ENCODE measurements at places on chromosomes 16 and 17.
A peak's percentile ranks its signal among the peaks of the same experiment; 100 is the strongest.

DNA sequence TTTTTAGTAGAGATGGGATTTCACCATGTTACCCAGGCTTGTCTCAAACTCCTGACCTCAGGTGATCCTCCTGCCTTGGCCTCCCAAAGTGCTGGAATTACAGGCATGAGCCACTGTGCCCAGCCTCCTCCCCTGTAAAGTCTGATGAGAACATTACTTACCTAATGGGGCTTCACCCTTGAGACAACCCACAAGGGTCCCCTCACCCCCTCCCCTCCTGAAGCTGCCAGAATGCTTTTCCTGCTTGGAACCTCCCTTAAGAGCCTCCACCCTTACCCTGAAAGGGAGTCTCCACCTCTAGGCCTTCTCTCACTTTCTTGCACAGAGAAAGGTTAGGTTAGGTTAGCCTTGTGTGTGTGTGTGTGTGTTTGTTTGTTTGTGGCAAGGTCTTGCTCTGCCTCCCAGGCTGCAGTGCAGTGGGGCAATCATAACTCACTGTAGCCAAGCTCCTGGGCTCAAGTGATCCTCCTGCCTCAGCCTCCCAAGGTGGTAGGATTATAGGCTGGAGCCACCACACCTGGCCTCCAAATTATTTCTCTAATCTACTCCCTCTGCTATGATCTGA lies 8.9 kb downstream of the SLC5A11 start:
- no peak for DNase-seq

- DNase-seq = no peak
Observed at GRCh38 chr17:65195716-65196115, 58.5 kb downstream of the RGS9 start.

GRCh38 chr16:35510701-35511100 lies 2051.3 kb downstream of the TP53TG3F start:
- DNase-seq = no peak

DNA sequence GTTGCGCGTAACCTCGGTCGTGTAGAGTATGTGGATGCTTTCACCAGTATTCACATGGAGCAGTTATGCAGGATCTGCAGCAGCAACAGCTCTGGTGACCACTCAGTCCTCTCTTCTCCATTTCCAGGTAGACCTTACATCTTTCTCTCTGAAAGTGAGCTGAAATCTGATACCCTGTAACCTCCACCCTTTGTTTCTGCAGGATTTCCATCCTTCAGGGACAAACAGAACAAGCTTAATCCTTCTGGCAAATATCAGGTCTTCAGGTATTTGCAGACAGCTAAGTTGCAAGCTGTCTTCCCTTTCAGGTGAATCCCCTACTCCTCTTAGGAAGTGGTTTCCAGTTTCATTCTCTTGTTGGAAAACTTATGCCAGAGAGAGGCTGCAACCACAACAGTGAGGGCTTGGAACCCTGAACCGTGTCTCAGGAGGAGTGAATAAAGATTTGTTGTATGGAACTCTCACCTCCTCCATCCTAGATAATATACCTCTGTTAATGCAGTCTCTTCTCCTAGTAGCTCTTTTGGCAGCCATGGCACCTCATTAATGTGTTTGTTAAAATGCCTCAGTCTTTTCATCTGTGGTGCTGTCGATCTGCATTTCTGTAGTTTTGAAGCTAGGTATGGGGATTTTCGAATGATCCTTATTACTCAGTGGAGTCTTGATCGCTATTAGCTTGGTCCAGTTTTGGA lies 172.5 kb downstream of the PRKCA start:
- no peak for DNase-seq

DNA sequence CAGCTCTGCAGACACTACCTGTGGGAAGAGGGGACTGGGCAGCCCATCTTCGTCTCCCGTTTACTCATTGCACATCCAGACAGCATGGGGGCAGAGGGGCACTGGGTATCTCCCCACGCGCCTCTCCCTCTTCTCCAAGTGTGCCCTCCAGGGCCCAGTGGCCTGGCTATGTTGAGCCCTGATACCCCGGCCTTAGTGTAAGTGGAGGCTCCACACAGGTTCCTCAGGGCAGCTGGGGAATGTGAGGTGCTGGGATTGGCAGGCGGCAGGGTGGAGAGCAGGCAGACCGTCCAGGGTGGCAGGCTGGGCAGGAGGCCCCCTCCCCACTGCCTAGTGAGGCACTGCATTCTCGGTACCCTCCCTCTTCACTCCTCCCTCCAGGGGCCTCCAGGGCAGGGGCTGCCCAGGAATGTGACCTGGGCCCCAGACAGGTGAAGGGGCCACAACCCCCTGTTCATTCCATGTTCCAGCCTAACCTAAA lies 13.2 kb upstream of the NAGLU start:
- no peak for DNase-seq

DNA sequence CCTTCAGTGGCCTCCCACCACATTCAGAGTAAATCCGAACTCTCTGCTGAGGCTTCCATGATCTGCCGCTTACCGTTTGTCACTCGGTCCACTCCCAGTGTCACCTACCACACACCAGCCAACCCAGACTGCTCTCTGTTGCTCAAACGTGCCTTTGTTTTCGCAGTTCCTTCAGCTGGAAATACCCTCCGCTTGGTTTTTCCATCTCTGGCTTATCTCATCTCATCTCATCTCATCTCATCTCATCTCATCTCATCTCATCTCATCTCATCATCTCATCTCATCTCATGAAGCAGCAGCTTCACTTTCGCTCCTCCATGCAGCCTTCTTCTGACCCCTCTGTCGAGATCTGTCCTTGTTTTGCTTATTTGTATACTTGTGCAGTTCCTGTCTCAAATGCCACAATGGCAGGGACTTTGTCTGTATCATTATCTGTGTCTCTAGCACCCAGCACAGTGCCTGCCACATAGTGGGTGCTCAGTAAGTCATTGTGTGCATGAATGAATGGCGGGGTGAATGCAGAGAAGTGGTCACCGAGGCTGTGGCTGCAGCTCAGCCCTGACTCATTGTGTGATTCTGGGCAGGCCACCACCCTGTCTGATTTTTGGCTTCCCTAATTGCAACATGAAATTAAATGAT lies 3.8 kb upstream of the SNX20 start:
- DNase-seq = peak; percentile 61

DNA sequence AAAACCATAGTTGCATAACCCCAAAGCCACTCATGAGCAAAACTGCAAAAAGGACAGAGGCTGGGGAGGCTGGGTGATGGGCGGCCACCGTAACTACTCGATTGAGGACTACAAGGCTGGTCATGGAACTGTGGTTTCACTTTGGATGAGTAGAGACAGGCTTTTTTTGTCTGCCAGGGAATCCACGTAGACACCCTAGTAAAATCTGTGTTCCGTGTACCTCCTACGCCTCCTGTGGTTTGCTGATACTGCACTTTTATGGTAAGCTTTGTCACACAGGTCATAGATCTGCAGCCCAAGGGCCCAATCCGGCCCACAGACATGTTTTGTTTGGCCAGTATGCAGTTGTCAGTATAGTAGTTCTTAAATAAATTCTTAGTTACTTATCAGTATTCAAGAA lies 2.2 kb upstream of the TLCD3B start:
- DNase-seq = peak; percentile 43

DNA sequence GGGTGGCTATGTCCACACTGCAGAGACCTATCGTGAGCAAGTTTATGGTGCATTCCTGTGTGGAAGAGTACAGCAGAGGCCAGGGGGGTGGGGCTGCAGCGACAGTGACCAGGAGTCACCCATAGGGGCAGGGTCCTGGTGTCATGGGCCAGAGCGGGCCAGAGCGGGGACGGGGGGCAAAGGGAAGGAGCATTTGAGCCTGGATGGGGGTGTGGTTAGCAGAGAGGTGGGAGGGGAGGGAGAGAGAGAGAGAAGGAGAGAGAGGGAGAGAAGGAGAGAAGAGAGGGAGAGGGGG lies 17.8 kb downstream of the JPH3 start:
- no peak for DNase-seq

DNA sequence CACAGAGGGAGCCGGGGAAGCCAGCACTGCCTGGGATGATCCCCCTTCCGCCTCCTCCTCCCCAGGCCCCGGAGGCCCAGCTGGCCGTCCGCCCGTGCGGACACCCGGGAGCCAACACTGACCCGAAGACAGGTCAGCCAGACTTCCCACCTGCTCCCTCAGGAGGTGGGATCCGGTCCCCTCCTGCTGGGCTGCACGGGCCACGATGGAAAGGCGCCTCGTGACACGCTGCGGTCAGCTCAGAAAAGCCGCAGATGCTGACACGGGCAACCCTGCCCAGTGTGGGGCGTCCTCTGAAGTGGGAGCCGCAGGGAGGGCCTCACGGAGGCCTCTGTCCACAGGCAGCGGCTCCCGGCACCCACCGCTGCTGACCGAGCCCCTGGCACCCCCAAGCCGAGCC lies 49.3 kb downstream of the CBFA2T3 start:
- DNase-seq = no peak

GRCh38 chr16:64982581-64982980 lies 139.3 kb downstream of the CDH11 start:
- no peak for DNase-seq

DNA sequence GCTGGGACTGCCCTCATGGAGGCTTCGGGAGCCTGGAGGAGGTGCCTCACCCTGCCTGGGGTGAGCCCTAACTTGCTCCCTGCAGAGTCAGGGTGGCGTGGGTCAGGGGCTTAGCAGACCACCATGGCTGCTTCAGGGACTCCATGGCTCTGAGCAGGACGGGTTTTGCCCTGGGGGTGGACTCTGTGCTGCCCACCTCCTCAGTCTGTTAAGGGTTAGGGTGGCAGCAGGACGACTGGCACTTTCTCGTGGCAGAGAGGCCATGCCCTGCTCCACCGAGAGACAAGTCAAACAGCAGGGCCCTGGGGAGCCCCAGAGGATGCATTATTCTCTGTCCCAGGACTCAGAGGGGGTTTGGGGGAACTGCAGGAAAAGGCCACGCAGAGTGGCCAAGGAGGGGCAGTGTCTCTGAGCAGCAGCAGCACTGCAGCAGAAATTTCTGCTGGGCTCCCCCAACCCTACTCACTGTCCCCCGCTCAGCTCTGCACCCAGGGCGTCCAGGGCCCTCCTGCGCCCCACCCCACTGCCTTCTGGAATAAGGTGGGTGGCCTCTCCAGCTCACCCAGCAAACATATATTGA lies 1.8 kb upstream of the PRSS22 start:
- DNase-seq = no peak

DNA sequence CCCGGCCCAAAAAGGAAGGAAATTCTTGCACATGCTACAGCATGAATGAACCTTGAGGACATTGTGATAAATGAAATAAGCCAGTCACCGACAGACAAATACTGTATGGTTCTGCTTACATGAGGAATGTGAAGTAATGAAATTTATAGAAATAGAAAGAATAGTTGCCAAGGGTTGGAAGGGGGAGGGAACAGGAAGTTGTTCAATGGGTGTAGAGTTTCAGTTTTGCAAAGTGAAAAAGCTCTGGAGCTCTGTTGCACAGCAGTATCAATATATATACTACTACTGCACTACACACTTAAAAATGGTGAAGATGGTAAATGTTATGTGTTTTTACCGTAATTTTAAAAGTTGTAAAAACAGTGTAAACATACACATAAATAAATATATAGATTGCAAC lies 43.7 kb downstream of the PKD1L3 start:
- no peak for DNase-seq

- DNase-seq = no peak
Observed at GRCh38 chr17:72526769-72527168, 405.9 kb downstream of the SOX9 start.

GRCh38 chr16:11964761-11965551 lies at the start of gene TNFRSF17:
Gene TNFRSF17, plus strand, starts transcription at chr16:11965210. Its CDS starts 115 bp downstream, at chr16:11965325.
- DNase-seq = no peak

DNA sequence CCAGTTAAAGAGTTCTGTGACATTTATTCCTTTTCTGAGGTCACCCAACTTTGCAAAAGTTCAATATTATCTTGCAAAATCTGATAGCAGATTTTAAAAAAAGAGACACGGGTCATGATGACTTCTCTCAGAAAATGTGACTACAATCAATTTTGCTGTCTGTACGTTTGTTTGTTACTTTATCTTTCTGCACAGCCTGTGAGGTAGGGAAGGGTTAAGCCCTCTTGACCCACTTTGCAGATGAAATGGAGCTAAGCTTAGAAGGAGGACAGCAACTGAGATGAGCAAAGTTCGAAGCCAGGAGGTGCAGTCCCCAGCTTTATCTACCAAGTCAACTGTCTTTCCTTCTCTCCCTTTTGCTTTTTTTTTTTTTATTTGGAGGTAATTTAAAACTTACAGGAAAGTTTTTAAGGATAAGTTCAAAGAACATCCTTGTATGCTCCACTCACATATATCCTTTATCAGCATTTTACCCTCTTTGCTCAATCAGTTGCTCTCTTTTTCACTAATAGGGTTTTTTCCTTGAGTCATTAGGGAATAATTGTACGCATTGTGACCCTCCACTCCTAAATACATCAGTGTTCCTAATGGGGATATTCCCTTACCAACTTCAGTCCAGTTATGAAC lies 86.8 kb downstream of the MSI2 start:
- DNase-seq = no peak

GRCh38 chr17:66711401-66711800 lies 123.5 kb upstream of the CACNG5 start:
- no peak for DNase-seq

DNA sequence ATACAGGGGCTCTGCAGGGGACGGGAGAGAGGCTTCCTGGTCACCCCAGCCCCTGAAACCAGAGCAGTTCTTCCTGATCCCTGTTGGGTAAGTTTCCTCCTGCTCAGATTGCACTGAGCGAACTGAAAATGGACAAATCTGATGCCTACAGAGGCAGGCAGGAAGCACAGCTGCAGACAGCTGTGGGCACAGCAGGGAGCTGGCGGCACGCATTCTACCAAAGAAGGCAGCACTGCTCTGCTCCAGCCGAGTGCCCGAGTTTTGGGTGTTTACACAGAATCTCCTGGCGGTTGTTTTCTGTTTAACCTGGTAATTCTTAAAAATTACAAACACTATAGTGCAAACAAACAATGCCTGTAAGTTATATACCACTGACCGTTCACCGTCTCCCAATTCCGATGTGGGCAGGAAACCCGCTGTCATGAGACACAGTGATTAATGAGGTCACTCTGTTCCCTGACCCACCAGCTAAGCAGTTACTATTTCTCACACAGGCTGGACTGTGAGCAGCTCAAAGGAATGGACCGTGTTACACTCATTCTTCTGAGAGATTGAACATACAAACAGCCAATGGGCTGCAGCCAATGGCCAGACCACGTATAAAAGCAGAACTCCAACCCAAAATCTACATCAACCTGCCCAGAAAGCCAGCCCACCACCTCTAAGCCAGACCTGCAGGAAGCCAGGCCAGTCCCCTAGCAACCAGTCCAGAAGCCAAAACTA lies 25.5 kb downstream of the NSMCE1 start:
- no peak for DNase-seq

DNA sequence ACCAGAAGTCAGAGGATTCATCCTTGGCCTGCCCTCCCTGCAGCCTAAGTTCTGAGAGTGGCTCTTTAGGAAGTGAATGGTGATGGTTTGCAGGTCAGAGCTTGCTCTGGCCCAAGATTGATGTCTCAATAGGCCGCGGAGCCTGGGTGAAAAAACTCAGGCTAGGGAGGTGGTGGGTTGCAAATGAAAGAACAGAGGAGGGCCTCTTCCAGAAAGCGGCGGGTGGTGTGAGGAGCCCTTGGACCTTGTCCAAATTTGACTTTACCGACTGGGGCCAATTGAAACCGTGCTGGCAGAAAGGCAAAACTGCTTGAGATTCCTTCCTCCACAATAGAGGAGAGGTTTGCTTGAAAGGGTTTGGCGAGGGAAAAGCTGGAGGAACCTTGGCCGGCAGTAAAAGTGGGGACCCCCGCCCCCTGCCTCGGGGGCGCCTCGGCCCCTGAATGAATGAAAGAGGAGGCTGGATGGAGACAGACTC lies 331.3 kb downstream of the SEC14L1 start:
- no peak for DNase-seq

Measured in activated naive CD4-positive, alpha-beta T cell treated with Interleukin-2 at 50 U/mL for 16 hours (primary cell).